Stimulated activated CD4-positive, alpha-beta T cell treated with anti-CD3 and anti-CD28 coated beads, Interleukin-2, amount 100 ng/mL, for 24 hours (primary cell): ENCODE measurements at places on chromosomes 6 and 20.

GRCh38 chr6:132614554-132614953 is 9.5 kb downstream of the TAAR2 start:
- no peak for DNase-seq

- no peak for DNase-seq
These were observed 396.5 kb downstream of the RNGTT start for GRCh38 chr6:88566746-88567534.

DNA sequence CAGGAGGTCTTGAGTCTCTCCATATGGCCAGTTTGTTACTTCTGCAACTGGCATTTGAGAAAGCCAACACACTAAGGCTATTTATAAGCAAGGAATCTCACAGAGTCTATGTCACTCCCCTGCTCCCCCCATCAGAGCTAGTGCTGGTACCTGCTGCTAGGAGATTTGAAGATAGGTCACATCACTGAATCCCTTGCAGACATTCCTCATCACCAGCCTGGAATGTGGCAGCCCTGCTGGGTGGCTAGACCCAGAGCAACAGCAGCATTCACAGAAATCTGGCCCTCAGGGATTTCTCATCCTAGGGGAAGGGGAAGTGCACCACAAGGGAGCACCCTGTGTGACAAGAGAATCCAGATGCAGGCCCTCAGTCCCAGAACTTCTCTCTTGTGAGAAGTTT is 672.1 kb downstream of the HACE1 start:
- no peak for DNase-seq

DNA sequence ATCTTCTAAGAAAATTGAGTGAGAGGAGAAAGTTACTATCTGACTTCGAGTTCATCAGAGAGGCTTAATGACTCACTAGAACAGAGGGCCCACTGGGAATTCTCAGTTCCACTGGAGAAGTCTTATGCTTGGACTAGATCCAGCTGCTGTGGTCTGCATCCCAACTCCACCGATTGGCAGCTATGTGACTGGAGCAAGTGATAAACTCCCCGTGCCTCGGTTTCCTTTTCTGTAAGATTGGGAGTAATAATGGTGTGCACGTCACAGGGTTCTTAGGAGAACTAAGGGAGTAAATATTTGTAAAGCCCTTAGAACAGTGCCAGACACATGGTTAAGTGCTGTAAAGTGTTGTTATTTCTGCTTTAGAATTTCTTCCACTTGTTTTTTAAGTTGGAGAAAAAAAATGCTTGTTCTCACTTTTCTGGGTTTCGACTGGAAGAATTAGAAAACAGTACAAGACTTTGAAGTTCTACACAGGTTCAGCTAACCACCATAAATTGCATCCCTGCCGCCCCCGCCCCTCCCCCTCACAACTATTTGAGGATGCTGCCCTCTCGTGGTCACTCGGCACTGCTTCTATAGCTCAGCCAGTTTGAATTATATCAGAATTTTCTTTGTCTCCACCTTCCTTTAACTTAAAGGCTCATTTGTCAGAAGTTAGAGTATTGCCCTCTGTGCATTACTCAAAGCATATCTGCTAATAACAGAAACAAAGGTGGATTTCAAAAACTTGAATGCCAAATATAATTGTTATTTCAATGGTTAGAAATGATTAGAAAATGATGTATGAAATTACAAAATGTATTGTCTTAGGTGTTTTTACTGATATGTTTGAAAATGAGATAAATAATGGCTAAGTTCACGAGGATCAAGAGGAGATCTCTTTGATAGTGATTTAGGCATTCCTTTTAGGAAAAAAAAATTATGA is 95.0 kb upstream of the IFNGR1 start:
- peak; percentile 77 for DNase-seq

DNA sequence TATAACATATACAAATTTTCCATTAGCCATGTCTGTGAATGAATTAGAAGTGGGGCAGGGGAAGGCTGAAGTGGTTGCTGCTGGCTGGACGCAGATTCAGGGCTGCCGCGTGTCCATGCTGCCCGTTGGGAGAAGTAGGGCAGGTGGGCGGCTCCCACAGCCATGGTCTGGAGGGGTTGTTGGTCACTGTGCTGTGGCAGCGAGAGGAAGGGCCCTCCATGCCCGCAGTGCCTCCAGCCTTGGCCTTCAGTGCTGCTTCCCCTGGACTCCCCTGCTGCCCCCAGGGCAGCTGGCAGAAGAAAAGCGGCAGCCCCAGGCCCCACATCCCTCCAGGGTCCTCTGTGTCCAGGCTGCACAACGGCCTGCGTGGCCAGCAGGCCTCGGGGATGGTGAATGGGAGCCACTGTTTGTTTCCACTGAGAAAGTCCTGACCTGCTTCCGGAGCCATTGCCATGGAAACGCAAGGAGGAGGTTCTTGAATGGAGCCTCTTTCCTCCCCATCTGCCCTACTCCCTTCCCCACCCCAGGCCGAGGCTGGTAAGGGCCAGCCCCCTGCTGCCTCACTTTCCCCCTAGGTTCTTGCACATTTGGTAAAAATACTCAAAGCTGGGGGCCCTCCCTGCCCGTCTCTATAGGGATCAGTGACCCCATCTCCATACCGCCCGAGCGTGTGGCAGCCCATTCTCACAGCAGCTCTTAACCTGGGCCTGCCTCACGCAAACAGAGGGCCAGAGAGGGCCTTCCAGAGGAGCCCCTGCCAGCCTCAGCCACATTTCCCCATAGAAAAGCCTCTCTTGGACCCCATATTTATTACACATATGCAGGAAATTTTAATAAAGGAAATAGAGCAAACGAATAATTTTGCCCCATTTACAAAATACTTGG is 113.3 kb downstream of the SASH1 start:
- DNase-seq: no peak

DNA sequence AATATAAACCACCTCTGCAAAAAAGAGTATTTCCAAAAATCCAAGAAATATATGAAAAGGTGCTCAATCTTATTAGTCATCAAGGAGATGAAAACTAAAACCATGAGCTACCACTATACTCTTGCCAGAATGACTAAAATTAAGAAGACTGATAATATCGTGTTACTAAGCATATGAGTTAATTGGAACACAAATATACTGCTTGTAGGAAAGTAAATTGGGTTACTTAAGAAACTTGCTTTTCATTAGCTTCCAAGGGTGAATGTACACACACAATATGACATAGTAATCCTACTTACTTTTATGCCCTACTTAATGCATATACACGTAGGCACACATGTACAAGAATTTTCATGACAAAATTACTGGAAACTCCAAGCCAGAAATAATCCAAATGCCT is 3.4 kb downstream of the THEMIS start:
- DNase-seq: no peak

DNA sequence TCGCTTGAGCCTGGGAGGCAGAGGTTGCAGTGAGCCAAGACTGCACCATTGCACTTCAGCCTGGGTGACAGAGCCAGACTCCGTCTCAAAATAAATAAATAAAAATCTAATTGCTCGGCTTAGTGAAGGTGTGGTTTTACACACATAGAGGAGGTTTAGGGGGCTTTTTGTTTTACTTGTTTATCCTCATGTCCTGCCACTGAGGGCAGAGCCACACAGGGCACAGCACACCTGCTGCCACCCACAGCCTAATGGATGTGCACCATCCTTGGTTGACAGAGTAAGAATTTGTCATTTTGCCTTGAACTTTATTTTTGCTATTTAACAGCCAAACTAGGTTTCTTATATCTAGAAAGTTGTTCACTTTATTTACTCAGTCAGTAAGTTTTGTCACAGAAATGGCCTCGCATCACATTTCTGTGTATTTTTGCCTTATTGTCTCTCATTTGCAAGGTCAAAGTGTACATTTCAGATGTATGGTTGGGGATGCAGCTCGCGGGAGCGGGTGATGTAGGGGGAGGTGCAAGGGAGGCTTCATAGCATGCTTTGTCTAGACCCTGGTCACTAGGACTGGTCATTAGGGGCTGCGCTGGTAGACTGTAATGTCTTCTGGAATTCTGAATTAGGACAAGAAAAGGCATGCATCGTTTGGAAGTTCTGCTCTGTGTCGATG is 67.8 kb upstream of the NAA20 start:
- no peak for DNase-seq

GRCh38 chr6:36505744-36506534 is 41.3 kb downstream of the STK38 start:
- no peak for DNase-seq

GRCh38 chr6:123467392-123467791 is 169.4 kb downstream of the TRDN start:
- DNase-seq: no peak

GRCh38 chr6:26021001-26021349 is 58.4 kb downstream of the TRIM38 start:
- DNase-seq: peak; percentile 69

- DNase-seq: no peak
These were observed 79.0 kb downstream of the NFATC2 start for GRCh38 chr20:51463560-51463959.

- DNase-seq: no peak
These were observed 229.7 kb upstream of the MARCKS start for GRCh38 chr6:113627480-113627879.

GRCh38 chr20:63556873-63557478 is 3.0 kb downstream of the FNDC11 start:
- DNase-seq: no peak

DNA sequence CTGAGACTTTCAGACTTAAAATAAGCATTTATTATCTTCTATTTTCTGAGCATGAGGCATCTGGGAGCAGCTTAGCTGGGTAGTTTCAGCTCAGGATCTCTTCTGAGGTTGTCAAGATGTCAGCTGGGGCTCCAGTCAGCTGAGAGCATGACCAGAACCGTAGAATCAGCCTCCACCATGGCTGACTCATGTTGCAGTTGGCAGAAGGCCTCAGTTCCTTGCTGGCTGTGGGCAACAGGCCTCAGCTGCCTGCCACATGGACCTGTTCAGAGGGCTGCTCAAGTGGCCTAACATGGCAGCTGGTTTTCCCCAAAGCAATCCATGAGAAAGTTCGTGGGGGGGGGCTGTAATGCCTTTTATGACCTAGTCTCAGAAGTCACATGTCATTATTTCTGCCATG is 142.3 kb downstream of the LY86 start:
- no peak for DNase-seq

GRCh38 chr20:9609887-9610502 is 95.6 kb downstream of the LAMP5 start:
- peak; percentile 50 for DNase-seq
